ENCODE measurements at places on chromosomes 12 and 14.

GRCh38 chr14:95197551-95197950 is 40.2 kb upstream of the DICER1 start:
- DNase-seq, result no peak

DNA sequence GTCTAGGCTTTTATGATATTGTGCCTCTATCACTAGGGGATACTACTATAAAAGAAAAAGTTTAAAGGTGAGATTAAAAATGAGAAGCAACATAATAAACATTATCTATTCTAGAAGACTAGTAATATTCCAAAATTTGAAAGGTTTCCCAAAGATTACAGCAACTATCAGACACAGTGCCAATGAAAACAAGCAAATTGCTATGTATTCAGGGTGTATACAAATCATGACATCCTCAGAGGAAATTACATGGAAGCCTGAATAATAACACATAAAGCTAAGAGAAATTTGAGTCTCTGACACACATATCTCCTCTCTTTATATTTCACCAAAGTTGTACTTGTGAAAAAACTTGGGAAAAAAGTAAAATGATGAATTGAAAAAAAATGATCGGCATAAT is 327.0 kb downstream of the SEC23A start:
- DNase-seq, result no peak

DNA sequence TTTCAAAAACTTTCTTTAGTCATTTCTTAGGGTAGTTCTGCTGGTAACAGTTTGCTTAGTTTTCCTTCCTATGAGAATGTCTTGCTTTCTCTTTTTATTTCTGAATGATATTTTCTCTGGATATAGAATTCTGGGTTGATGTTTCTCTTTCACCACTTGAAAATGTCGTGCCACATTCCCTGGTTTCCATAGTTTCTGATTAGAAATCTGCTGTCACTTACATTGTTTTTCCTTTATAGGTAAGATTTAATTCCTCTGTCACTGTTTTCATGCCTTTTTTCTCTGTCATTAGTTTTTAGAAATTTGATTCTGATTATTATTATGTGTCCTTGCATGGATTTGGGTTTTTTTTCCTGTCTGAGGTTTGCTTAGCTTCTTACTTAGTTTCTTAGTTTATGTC is 77.3 kb upstream of the PCNX4 start:
- DNase-seq, result no peak

- DNase-seq, result no peak
These were observed 143.8 kb upstream of the DAAM1 start for GRCh38 chr14:59044707-59045106.

DNA sequence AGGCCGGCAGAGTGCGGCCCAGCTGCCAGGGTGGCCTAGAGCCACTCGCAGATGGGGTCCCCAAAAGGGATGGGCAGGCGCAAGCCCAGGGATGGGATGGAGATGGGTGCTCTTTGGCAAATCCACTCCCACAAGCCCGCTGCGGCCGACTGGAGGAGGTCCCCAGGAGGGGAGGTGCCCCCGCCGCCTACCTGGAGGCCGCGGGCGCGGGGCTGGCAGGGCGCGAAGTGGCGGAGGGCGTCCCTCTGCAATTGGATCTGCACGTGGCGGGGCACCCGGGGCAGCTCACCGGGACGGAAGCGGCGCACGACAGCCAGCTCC is 730 bp downstream of the PPP1R3E start:
- DNase-seq, result no peak

DNA sequence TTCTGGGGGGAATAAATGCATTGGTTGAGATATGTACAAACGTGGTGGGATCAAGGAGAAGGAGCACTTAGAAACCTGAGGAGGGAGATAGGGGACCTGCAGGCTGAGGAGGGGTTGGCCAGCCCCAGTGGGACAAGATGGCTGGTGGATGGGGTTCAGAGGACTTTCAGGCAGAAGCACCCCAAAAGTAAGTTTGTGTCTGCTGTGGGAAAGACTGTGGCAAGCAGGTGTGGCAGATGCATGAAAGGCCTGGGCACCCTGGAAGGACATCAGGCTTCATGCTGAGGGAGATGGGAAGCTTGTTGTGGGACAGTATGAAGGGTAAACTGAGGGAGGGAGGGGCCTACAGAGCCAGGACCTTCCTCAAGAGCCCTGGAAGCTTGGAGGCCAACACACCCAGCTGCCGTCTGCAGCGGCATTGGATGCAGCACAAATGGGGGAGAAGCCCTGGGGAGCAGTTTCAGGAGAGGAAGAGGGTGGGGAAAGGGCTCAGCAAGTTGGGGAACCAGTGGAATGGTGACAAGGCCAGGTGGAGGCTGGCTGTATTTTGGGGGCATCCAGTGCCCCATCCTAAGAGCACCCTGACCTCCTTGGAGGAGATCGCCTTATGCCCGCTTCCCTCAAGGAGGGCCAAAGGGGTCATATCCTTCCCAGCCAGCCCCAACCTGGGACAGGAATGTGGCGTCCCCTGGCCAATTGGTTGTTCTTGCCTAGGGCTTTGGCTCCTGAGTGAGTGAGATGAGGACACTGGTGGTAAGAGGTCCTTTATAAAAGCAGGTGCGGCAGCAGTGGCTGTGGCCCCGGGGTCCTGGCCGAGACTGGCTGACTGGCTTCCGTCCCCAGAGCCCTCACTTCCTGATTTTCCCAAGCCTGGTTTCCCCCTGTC is 20.7 kb downstream of the NFKBIA start:
- no peak for DNase-seq
